Inflammatory macrophage treated with lipopolysaccharide for 1 hour (primary cell): ENCODE measurements at places on chromosomes 5 and 9.
A peak's percentile ranks its signal among the peaks of the same experiment; 100 is the strongest.

GRCh38 chr5:176680226-176680563 is 32.9 kb downstream of the TSPAN17 start:
- DNase-seq = no peak

DNA sequence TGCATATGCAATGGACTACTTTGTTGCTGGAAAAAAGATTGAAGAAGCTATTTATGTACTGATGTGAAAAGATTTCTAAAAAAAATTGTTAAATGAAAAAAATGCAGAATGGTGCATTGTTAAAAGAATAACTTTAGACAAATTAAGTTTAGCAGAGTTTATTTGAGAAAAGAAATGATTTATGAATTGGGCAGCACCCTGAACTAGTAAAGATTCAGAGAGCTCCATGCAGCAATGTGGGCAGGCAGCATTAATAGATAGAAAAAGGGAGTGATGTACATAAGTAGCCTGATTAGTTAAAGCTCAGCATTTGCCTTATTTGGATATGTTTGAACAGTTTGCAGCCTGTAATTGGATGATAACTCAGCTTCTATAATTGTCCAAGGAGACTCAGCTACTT is 677.9 kb upstream of the SEMA6A start:
- DNase-seq = no peak

- no peak for DNase-seq
These were observed 1.4 kb downstream of the PRR16 start for GRCh38 chr5:120465436-120465961.

GRCh38 chr9:33254211-33254610 is 10.3 kb downstream of the BAG1 start:
- DNase-seq = no peak

DNA sequence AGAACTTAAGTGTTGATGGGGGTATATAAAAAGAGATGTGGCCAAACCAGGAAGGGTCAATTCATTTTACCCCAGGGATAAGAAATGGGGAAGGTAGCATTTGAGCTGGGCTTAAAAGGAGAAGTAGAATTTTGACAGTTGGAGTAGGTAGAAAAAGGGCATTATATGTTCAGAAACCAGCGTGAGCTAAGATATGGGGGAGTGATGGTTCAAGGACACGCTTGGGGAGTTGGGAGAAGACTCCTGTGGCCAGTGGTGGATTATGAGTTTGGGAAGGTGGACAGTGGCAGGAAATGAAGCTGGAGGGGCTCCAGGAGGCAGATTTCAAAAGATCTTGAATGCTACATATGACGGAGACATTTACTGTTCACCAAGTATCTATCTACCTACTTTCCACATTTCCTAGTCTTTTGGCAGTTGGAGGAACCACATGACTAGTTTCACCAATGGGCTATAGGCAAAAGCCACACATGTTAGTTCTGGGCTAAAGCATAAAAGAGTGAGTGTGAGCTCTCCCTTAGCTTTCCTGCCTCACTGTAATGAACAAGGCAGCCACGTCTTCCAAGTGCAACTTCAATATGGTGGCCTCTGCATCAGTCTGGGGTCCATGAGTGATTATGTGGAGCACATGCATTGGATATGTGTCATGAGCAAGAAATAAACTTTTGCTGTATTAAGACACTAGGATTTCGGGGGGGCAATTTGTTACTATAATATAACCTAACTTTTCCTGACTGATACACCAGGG is 15.7 kb upstream of the GSN start:
- DNase-seq = peak; percentile 58

- DNase-seq = peak; percentile 68
These were observed 51.2 kb upstream of the SEMA4D start for GRCh38 chr9:89549031-89549644.

- DNase-seq = no peak
These were observed 438.5 kb downstream of the MED10 start for GRCh38 chr5:5939759-5940370.

DNA sequence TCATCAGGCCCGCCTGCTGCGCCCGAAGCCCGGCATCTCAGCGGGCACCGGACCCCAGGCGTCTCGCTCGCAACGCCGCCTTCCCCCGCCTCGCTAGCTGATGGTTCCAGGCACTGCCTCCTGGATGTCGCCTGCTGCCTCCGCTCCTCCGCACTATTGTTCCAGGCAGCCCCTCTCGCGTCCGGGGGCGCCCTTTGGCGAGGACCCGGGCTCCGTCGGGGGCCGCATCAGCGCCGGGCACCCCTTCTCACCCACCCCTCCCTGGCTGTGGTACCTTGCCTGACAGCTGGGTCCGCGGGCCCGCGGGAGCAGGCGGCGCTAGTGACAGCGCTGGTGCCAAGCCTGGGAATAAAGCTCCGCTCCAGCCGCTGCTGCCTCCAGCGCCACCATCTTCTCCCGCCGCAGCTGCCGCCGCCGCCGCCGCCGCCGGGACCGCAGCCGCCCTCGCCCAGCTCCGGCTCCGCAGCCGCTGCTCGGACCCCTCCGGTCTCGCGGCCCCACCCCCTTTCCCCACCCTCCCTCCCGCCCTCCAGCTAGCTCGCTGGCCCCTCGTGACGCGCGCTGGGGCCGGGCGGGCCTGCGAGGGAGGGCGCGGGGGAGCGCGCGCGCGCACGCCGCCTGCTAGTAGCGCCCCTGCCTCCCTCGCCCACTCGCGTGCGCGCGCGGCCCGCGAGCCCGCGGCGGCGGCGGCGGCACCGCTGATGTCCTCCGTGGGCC is at the start of gene APBA1:
APBA1 (minus strand) TSS at position 493 of the 717 bp plus-strand sequence.
- DNase-seq = no peak
